ENCODE measurements at places on chromosomes 1 and 21. TPM values are rescaled to one million over a fixed set of nuclear protein-coding genes. Genes with fewer than 3 reads are reported as not detected.

Gene EPHA8
- not detected for total RNA-seq

Gene KRTAP10-12
- total RNA-seq: not detected

Gene PLA2G5
- not detected for total RNA-seq

Gene MPZ
- total RNA-seq: 2.0 TPM

Gene ZNF669
- 7.8 TPM for total RNA-seq

Gene LAMC2
- 4.0 TPM for total RNA-seq

Gene BRINP3
- not detected for total RNA-seq

Gene DNALI1
- total RNA-seq: 8.1 TPM

Gene IFI44
- total RNA-seq: 9.6 TPM

Gene LIN28A
- total RNA-seq: not detected

Gene GNAT2
- not detected for total RNA-seq

Gene CFHR3
- total RNA-seq: not detected

Gene CENPL
- total RNA-seq: 20.8 TPM

Gene MAN1C1
- 0.85 TPM for total RNA-seq

Gene SASS6
- total RNA-seq: 6.5 TPM

Gene GATAD2B
- 49.2 TPM for total RNA-seq

Gene TEX38
- total RNA-seq: not detected

Gene DFFA
- 44.5 TPM for total RNA-seq

Gene ZMPSTE24
- 42.5 TPM for total RNA-seq

Gene TEDDM1
- not detected for total RNA-seq

Gene ATP1A2
- total RNA-seq: not detected

Gene OR2L13
- total RNA-seq: not detected

Gene BEND5
- not detected for total RNA-seq

Gene LCE1D
- not detected for total RNA-seq

Gene PLA2G2D
- total RNA-seq: not detected

Gene RGL1
- total RNA-seq: 35.3 TPM

Gene HJV
- not detected for total RNA-seq

Gene BSND
- not detected for total RNA-seq

Gene SPATA45
- not detected for total RNA-seq

Gene CRP
- total RNA-seq: not detected

Gene VCAM1
- 1.7 TPM for total RNA-seq

Gene GOLT1A
- total RNA-seq: not detected

Gene TPTE
- total RNA-seq: not detected

Gene ADAMTS5
- not detected for total RNA-seq

Gene NR1I3
- total RNA-seq: not detected

Gene EVA1B
- total RNA-seq: 64.7 TPM

Gene BCAR3
- total RNA-seq: 31.2 TPM

Gene NECTIN4
- 0.58 TPM for total RNA-seq

Gene NPHP4
- 9.9 TPM for total RNA-seq

Gene LYPD8
- total RNA-seq: not detected

Gene FAM177B
- total RNA-seq: not detected

Gene C1QB
- total RNA-seq: not detected

Gene EPHB2
- 69.1 TPM for total RNA-seq

Gene IL23R
- total RNA-seq: not detected

Gene FAM72D
- 3.3 TPM for total RNA-seq
